ENCODE measurements at places on chromosomes 11 and 22. TPM values are rescaled to one million over a fixed set of nuclear protein-coding genes. Genes with fewer than 3 reads are reported as not detected.

Gene POU2AF2
- total RNA-seq: not detected

Gene FAM118A
- 28.8 TPM for total RNA-seq

Gene TPBGL
- total RNA-seq: not detected

Gene ABCC8
- total RNA-seq: not detected

Gene FSHB
- total RNA-seq: not detected

Gene MYBPC3
- total RNA-seq: not detected

All from bronchial smooth muscle cell (primary cell).